Activated CD8-positive, alpha-beta memory T cell treated with anti-CD3 and anti-CD28 coated beads, Interleukin-2, amount 10 ng/mL, durations not matched to agents 7 days and 5 days (primary cell): ENCODE measurements at places on chromosomes 7 and 10.

- DNase-seq, result no peak
Observed at GRCh38 chr7:94623820-94624219, 32.1 kb downstream of the SGCE start.

- no peak for DNase-seq
Observed at GRCh38 chr10:21184216-21184615, 287.1 kb upstream of the NEBL start.

DNA sequence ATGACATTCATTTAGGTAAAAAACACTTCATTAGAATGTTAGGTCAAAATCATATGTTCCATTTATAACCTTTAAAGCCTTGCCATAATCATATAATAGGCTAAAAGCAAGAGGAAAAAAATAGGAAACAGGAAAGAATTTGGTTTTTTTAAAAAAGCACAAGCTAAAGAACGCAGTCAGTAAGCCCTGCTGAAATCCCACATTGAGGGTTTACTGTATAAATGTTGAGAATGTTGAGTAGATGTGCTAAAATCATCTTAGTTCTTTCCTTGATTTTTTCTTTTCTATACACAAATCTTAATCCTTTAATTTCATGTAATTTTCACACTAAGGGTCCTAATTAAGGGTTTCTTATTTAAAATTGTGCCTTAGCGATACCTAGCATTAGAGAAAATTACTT, 133.0 kb downstream of the TSPAN12 start:
- no peak for DNase-seq

DNA sequence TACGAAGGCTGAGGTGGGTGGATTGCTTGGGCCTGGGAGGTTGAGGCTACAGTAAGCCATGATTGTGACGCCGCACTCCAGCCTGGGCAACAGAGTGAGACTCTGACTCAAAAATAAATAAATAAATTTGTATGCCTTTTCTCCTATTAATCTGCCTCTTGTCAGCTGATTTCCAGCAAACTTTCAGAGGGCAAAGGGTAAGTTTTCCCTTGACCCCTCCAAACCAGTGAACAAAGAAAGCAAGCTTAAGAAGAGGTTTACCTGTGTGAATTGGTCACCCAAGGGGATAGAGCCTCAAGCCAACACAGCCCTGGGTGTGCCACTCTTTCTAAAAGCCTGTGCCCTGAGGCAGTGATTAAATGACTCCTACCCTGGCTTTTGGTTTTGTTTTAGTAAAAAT, 30.8 kb downstream of the GOT1 start:
- no peak for DNase-seq

DNA sequence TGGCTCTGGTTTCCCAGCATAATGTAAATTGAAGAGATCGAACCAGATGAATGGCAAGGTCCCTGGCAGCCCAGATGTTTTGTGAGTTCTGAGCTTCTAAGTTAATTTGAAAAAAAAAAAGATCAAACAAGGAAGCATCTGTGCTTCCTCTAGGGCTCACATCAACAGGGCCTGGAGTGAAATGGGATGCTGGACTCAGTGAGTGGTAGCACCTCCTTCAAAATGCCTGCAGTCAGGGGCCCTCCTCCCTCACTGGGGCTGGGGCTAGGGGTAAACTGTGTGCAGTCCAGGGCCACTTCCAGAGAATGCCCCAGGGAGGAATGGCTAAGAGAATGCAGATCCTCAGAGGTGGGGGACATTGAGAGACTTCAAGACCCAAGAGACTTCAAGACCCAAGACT, 6.0 kb upstream of the CUEDC2 start:
- no peak for DNase-seq

DNA sequence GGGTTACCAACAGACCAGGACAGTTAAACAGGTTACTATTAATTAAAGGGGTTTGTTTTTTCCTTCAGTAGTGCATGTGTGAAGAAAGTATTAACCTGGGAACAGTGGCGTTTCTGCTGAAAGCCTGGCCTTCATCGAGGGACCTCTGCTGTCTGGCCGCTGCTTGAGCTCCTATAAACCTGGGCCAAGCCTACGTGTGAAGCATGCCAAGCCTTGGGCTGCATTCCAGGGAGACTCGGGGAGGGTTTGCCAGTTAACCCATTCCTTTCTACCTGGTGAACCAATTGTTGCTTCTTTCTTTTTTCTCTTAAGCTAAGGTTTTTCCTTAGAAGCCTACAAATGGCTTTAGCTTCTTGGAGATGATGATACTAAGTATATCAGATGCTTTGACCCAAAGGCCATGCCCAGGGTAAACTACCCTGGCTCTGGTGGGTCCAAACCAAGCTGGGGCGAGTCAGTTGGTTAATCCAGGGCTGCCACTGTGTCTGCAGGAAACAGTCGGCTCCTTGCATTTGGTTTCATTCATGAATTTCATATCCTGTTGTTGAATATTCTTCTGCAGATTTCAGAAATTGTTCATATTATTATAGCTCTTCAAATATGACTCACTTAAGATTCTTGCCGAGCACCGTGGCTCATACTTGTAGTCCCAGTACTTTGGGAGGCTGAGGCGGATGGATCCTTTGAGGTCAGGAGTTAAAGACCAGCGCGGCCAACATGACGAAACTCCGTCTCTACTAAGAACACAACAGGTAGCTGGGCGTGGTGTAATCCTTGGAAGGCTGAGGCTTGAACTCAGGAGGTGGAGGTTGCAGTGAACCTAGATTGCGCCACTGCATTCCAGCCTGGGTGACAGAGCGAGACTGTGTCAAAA, 23.8 kb downstream of the PFKP start:
- peak; percentile 85 for DNase-seq

- DNase-seq, result no peak
Observed at GRCh38 chr7:43085992-43086391, 26.5 kb upstream of the HECW1 start.

DNA sequence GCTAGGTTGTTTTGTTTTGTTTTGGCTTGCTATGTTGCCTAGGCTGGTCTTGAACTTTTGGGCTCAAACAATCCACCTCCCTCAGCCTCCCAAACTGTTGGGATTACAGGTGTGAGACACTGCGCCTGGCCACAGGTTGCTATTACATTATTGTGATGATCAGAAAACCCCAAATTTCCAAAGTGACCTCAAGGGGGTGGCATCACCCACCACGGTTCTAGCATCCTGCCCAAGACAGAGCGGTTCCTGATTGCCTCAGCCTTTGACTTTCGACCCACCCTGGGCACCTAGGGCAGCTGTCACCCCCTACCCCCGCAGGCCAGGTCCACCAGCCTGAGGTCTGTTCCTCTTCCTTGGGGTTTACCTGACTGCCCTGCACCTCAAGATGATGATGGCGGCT, 28.4 kb downstream of the SBDS start:
- DNase-seq, result no peak

DNA sequence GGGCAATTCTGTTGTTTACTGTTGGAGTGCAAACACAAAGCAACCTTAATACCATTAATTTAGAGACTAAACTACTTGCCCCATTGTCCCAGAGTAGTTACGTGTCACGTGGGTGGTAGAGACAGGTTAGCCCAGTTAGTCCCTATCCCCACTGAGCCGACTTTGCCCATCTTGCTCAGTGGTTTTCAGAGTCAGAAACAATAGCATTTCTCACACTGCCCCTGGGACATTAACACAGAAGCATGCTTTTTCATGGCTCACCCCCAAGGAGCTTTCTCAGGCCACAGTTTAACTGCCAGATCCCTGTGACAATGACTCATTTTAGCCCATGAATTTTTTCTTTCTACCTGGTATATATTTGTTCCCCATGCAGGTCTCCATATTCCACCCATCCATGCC, 271.0 kb downstream of the POU6F2 start:
- DNase-seq, result no peak

DNA sequence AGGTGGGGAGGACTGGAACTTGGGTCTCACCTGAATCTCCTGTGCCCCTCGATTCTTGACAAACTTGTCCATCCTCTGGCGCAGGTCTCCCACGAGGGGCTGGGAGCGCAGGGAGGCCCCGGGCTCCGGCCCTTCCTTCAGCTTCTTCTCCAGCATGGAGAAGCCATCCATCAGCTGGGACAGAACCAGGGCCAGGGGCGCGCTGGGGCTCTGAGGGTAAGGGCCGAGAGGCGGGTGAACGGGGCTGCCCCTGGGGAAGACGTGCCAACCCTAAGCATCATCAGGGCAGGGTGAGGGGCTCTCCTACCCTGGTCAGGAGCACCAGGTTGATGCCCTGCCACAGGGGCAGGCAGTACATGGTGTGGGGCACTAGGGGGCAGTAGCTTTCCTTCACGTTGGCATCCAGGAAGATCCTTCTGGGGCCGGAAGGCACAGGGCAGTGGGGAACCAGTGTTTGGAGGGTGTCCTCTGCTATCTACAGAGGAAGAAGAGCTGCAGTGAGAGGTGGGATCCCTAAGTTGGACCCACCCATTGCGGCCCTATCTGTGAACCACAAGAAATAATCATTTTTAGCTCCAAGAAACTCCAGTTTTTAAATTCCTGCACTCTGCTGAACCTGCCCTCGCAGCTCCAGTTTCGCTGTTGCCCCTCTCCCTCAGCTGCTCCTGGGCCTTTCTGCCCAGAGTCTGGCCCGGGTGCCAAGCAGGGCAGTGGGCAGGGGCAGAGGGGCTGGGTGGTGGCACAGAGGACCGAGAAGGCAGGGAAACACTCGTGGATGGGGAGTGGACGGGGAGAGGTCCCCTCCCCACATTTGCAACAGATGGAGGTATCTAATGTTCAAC, 10.8 kb upstream of the PYROXD2 start:
- DNase-seq, result peak; percentile 61

GRCh38 chr7:47734287-47734948, 152.5 kb upstream of the TNS3 start:
- DNase-seq, result no peak

DNA sequence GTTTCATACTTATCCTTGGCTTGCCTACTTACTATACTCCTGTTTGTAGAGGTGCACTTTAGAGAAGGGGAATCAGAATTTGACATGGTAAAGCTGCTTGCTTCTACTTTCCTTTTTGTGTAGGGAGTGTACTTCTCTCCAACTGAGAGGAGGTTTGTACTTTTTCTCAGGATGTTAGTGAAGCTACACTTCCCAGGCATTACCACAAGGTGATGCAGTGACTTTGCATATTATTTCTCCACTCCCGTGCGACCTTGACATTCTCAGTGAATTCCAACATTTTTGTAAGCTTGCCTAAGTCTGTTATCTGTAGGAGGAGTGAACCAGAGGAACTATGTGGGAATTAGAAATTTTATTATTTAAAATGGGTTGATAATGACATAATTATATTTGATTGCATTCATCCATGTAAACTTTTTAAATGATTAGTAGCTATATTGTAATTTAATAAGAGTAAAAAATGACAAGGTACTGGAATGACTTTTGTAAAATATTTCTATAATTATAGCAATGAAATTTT, 5.2 kb downstream of the TAX1BP1 start:
- no peak for DNase-seq

DNA sequence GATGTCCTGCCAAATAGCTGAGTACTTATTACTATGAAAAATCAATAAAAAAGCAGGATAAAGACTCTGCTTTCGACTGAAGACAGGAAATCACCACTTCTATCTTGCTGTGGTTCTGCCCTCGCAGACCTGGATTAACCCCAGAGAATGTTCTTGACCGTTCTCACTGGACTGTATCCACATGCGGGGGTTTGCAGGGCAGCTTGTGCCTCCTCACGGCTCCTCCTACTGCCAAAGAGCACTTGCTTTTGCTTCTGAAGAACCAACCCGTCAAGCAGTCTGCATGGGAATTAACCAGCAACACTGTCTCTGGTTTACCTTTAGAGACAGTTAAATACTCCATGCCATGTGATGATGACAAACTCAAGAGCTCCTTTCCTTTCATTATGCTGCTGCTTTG, 184.0 kb downstream of the GFRA1 start:
- DNase-seq, result no peak

- DNase-seq, result peak; percentile 39
Observed at GRCh38 chr10:5663692-5664427, 2.5 kb downstream of the ASB13 start.

GRCh38 chr7:19677180-19677579, 31.7 kb downstream of the POLR1F start:
- no peak for DNase-seq

DNA sequence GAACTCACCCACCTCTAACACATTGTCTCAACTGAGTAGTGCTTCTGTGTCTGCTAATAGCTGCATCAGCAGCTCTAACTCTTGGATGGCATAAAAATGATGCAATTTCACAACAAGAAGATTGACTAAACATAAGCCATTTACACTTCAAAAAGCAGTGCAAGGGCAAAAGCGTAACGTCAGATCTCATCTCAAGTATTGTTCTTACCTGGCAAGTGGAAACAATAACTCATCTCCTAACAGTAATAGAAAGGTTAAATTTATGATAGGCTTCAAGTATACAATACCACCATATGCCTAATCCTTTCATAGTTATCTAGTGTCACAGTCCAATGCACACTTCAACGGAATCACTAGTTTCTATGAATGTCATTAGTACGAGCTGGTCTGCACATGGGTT, 14.8 kb downstream of the TPK1 start:
- DNase-seq, result no peak

- no peak for DNase-seq
Observed at GRCh38 chr7:45220846-45221618, 63.4 kb downstream of the RAMP3 start.

DNA sequence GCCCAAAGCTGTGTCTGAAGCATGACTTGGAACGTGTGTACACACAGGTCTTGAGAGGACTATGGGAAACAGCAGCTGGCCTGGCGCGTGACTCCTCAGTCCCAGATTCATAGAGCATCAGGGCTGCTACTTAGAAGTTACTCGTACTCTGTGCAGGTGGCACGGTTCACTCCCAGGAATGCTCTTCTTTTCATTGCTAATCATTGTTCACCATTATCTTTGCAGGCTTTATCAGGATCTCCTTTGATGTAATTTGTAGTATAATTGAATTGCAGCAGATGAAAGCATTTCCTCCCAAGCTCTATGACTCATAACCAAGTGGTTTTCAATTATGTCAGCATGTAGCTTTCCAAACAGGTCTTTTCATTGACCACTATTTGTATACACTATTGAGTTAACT, 938.9 kb downstream of the NRG3 start:
- no peak for DNase-seq

DNA sequence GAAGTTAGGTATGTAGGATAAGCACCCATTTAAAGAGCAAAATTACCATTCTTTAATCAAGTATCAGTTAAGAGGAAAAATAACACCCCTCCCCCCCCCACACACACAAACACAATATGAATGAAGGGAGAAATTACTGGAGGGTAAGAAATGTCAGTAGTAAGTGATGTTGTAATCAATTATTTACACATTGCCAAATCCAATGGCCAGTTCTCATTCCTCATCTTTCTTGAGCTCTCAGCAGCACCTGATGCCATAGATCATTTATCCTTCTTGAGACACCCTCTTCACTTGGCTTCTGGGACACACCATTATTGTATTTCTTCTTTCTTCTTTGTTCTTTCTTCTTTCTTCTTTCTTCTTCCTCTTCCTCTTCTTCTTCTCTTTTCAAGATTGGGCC, 33.7 kb upstream of the FAM3C start:
- no peak for DNase-seq

DNA sequence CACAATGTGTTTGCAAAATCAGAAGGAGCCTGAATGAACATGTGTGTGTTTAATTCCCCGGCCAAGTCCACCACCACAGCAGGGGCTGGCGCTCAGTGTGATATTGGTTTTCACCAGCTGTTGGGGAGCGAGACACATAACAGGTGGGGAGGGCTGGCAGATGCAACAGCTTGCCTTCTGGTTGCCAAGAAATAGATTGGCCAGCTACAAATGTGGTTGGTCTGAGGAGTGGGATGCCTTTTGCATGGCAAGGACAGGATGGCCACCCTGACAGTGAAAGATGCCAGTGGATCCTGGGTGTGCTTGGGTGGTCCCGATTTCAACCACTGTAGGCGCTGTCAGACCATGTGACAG, 292.5 kb upstream of the FZD8 start:
- no peak for DNase-seq

GRCh38 chr7:87152897-87153641, 816 bp downstream of the DMTF1 start:
- DNase-seq, result peak; percentile 64
